ENCODE measurements at places on chromosomes 2 and 18.

DNA sequence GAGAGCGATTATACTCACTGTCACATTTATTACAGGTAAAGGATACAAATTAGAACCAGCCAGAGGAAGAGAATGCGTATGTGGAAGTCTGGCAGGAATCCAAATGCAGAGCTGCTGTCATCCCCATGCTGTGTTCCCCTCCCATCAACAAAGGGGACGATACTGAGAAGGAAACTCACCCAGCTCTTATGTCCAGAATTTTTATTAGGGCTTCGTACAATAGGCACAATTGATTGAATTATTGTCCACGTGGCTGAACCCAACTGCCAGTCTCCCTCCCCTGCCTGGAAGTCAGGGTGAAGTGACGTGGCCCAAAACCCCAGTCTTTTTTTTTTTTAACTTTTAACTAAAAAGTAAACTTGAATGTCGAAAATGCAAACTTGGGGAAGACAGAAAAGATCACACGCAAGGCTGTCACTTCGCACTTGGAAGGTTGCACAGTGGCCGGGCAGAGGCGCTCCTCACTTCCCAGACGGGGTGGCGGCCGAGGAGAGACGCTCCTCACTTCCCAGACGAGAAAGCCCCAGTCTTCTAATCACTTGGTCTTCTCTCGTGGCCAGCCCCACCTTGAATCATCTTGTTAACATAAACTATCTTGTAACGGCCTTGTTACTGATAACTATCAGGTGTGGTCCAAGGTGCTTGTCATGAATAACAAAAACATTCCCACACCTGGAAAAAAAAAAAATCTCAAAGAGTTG lies 40.0 kb upstream of the ITSN2 start:
- no peak for DNase-seq

DNA sequence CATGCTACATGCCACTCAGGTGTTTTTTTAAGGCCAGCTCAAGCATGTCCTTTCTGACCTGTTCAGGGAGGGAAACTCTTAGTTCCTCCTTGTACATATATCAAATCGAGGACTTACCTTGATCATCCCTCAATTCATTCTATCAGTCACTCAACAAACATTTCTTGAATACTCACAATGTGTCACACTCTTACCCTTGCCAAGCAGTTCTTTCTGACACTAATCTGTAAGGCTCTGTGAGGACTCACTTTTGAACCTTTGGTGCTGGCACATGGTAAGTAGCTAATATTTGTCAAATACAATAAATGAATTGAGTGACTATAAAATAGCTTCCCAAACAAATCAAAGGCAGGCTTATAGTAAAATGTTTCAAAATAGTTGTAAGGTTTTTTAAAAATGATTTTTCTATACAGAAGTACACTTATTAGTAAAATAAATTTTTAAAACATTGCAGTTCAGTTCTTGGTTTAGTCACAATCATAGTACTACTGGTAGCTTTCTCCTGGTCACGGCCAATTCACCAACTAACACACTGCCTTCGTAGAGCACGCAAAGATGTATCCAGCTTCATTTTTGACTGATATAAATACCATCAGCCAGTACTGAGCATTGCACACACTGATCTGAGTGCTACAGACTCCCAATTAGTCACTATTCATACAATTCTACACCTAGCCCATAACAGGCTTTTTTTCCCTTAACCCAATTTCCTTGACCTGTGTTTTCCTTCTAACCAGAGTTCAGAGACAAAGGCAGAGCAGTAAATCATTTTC lies 50.9 kb downstream of the ZEB2 start:
- DNase-seq: no peak

- DNase-seq: no peak
Observed at GRCh38 chr2:124530203-124530602, 505.1 kb downstream of the CNTNAP5 start.

- no peak for DNase-seq
Observed at GRCh38 chr2:159275111-159275510, 11.4 kb downstream of the WDSUB1 start.

- DNase-seq: no peak
Observed at GRCh38 chr2:106168657-106169056, 25.4 kb downstream of the UXS1 start.

DNA sequence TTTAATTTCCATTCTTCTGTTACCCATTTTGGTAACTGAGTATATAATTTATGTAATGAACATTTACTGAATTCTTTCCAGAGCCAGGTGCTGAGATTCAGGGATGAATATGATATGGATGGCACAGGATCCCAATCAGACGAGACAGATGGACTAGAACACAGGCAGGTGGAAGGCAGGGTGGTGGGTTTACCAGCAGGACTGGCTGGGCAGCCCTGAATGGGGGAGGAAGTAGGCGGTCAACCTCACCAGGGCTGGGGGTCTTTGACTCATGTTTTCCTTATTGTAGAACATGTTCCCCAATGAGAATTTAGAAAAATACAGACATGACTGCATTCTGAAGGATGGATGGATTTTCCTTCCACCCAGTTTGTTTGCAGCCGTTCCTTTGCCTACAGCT lies 80.3 kb downstream of the CIB4 start:
- no peak for DNase-seq

GRCh38 chr2:215900843-215901242 lies 112.5 kb downstream of the MREG start:
- DNase-seq: no peak

DNA sequence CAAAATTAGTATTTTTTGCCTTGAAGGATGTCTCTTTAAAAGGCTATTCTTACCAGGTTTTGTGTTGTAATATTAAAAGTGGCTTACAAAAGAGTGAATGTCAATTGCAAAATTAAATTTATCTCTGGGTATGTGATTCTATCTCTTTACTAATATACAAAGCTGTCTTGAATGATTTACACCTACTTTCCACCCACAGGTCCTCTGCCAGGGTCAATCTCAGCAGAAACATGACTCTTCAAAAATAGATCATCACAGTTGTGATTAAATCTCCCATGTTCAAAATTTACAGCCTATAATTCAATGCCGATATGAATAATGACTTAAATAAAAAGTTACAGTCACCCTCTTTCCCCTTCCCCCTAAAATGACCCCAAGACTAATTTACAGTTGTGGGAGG lies 78.8 kb downstream of the SLC8A1 start:
- DNase-seq: no peak

DNA sequence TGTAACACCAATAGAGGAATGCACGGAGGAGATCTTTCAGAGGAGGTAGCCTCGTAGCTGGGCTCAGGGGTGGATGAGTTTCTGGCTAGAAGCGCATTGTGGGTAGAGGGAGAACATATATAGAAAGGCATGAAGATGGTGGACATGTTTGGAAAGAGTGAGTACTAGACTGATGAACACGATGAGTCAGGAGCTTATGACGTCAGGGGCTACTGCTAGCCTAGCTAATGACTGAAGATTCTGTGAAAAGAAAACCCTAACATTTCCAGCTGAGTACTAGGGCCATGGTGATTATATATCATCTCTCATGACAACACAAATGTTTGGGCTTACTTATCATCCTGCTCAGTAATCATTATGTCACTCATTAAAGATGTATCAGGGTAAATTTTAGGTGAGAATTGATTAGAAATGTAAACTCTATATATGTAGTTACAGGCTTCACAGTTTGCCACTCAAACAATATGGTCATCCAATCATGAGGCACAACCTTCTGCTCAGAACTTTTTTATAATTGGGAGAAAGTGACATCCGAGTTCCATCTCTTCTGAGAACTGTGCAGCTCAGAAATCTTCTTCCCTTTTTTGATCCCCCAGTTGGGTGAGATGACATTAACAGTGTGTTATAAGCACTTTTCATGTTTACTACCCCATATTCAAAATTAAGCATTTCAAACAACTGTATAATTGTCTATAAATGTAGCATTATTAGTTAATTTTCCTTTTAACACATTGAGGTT lies 22.2 kb upstream of the IL1RN start:
- DNase-seq: peak; percentile 18

DNA sequence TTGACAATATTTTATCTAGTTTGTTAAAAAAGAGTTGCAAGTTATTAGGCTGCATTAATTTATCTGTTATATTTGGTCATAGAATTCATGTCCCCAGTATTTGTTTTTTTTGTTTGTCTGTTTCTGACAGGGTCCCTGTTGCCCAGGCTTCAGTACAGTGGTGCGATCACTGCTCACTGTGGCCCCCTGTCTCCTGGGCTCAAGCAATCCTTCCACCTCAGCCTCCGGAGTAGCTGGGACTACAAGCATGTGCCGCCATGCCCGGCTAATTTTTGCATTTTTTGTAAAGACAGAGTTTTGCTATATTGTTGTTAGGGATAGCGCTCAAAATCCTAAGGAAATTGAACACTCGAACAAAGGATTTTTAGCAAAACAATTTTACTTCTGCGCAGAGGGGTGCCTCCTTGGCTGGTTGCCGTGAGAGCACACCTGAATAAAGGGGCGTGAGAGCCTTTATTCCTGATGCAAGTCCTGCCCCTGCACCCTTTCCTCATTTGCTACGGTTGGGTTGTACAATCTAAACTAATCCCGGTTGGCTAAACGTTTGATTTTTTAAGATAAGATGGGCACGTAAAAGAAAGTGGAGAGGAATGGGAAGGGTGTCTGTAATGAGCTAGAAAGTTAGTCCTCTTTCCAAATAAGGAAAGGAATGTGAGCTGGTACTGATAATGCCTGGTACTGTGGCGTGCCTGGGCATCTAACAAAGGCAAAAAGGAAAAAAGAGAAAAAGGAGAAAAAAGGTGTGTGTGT lies 65.5 kb downstream of the COMMD1 start:
- DNase-seq: no peak

DNA sequence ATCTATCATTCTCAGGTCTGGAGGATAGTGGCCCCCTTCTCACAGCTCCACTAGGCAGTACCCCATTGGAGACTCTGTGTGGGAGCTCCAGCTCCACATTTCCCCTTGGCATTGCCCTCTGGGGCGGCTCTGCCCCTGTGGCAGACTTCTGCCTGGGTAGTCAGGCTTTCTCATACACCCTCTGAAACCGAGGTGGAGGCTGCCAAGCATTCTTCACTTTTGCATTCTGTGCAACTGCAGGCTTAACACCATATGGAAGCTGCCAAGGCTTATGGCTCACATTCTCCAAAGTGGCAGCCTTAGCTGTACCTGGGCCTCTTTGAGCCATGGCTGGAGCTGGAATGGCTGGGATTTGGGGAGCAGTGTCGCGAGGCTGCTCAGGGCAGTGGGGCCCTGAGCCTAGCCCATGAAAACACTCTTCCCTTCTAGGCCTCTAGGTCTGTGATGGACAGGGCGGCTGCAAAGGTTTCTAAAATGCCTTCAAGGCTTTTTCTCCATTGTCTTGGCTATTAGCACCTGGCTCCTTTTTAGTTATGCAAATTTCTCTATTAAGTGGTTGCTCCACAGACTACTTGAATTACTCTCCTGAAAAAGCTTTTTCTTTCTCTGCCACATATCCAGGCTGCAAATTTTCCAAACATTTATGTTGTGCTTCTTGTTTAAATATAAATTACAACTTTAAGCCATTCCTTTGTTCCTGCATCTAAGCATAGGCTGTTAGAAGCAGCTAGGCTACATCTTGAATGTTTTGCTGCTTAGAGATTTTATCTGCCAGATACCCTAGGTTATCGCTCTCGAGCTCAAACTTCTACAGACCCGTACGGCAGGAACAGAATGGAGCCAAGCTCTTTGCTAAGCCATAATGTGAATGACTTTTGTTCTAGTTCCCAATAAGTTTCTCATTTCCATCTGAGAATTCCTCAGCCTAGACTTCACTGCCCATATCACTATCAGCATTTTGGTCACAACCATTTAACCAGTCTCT lies 206.5 kb downstream of the CPS1 start:
- no peak for DNase-seq

GRCh38 chr18:3578621-3579020 lies 128.6 kb downstream of the TGIF1 start:
- DNase-seq: no peak

DNA sequence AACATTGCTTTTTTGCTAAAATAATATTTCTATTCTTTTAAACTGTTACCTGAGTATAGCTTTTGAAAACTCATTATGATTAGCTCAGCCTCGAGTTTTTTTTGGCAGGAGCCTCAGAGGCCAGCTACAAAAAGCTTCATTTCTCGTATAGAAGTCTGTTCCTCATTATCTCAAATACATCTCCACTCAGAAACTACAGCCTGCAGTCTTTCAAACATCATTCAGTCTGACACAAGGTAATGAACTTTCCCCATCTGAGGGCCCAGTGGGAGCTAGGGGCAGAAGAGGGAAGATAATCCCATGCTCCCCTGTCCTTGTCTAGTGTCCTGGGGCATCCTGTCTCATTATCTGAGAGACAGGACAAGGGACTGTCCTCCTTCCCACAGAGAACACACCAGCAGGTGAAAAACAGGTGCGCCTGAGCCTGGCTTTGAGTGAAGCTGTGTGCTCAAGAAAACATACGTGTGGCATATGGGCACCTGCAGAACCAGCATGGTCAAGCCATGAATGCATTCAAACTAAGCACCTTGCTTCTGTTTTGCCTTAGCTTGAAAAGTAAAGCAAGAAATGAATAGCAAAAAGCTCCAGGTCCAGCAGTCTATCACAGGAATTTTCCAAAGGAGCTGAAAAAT lies 247.5 kb downstream of the MREG start:
- no peak for DNase-seq

DNA sequence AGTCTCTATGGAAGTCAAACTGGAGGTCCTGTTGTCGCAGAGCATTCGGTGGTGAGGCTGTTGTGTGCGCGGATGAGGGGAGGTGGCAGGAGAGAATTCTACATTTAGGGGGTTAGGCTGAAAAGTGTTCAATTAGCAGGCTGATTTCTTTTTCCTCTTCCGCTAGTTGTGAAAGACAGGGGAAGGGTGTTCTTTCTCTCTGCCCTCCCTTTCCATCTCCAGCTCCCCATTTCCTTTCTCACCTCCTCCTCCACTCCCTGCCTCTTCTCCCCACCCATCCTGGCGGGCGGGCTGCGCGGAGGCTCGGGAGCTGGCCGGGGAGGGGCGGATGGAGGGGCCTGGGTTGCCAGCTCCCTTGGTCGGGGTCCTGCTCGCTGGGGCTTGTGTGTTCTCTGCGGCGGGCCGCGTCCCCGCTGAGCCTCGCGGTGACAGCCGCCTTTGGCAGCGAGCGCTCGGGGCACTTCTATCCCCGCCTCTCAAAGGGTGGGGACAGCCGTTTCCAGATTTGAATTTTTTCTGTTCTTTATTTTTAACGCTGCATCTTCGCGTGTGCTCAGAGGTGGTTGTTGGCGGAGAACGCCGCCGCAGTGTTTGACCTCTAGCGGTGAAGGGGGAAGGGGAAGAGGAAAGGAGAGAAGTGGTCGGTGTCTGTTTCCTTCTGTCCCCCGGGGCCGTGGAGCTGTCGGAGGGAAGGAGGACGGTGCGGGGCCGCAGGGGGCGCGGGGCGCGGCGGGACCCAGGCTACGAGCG lies 3.6 kb downstream of the SOX11 start:
- no peak for DNase-seq

- DNase-seq: no peak
Observed at GRCh38 chr2:234377761-234378391, 119.0 kb downstream of the ARL4C start.

Data from K562 (cell line).